ENCODE measurements at places on chromosomes 1 and 21.

GRCh38 chr21:26167593-26167992 is 3.0 kb downstream of the APP start:
- no peak for DNase-seq

- DNase-seq: no peak
Measured at GRCh38 chr1:205812271-205812877, 624 bp downstream of the SLC41A1 start.

GRCh38 chr1:212012034-212012740 is 23.2 kb downstream of the INTS7 start:
- peak; percentile 79 for DNase-seq

GRCh38 chr1:94271373-94271772 is 34.0 kb upstream of the ARHGAP29 start:
- DNase-seq: no peak

DNA sequence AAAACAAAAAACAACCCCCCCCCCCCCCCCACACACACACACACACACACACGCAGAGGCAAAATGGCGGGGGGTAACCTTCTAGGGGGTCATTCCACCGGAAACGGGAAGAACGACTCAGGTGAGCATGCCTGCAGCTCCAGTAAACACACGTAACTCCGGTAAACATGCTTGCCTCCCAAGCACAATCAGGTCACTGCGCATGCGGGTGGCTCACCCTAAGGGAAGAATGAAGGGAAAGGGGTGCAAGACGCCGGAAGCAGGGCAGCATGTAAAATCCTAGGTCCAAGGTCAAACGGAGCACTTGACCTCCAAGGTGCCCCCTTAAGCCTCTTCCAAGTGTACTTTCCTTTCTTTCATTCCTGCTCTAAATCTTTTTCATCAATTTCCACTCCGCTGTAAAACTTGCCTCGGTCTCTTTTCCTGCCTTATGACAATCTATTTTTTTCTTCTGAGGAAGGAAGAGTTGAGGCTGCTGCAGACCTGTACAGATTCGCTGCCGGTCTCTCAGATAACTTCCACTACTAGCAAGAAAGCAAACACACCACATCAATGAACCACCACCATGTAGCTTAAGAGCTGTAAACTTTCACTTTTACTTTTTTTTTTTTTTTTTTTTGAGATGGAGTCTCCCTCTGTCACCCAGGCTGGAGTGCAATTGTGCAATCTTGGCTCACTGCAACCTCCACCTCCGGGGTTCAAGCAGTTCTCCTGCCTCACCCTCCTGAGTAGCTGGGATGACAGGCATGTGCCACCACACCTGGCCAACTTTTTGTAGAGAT is 21.0 kb upstream of the CBR3 start:
- DNase-seq: no peak

DNA sequence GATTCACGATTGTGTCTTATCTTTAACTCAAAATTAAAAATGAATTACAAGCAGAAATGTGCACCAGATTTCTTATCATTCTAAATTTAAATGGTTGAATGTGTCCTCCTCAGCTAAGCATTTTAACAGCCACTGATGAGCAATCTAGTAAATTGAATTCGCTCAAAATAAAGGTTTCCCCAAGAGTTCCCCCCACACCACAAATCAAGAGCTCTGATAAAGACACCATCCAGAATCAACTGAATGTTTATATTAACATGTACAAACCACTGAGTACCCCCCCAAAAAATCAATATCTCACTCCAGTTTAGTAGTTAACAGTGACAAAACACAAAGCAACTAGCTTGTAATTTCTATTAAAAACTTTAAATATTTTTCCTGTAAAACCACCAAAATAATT is 1.9 kb downstream of the GPBP1L1 start:
- DNase-seq: no peak

GRCh38 chr1:183562701-183563100 is 27.6 kb downstream of the NCF2 start:
- DNase-seq: no peak

- no peak for DNase-seq
Measured at GRCh38 chr1:62131093-62131725, 63.4 kb upstream of the L1TD1 start.

DNA sequence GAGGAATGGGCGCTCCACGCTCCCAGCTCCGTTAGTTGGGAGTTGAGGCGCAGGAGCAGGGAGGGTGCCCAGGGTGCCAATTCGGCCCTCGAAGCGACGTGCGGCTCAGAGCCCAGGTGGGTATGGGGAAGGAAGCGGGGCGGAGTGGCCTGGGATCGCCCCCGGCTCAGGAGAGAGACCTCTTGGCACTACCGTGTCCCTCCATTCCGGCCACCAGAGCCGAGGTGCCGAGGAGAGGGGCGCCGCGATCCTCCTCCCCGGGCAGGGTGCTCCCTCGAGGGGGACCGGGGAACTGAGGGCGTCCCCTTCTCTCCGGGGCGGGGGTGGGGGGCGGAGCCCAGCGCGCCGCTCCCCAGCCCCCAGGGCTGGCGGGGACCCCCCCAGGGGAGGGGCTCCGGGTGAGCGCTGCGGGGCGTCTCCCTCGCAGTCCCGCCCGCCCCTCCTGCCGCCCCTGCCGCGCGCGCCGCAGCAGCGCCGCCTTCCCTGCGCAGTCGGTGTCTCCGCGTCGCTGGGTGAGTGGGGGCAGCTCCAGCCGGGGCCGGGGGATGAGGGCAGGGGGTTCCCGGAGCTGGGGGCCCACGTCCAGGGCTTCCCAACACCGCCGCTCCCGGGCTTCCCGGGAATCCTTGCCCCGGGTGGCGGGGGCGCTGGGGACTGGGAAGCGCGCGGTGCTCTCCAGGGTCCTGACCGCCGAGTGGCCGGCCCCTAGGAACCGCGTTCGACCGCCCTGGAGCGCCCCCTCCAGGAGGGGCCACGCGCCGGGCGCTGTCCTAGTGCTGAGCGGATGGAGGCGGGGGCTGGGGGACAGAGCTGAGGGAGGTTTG is at the start of gene HPCA:
Gene HPCA, plus strand, starts transcription at position 488 of the 824 bp plus-strand sequence. CDS start 2,408 bp downstream, outside the sequence.
- peak; percentile 68 for DNase-seq

GRCh38 chr21:32599526-32599925 is 12.7 kb downstream of the CFAP298 start:
- no peak for DNase-seq

GRCh38 chr1:173112129-173112528 is 61.4 kb upstream of the TNFSF18 start:
- DNase-seq: no peak

DNA sequence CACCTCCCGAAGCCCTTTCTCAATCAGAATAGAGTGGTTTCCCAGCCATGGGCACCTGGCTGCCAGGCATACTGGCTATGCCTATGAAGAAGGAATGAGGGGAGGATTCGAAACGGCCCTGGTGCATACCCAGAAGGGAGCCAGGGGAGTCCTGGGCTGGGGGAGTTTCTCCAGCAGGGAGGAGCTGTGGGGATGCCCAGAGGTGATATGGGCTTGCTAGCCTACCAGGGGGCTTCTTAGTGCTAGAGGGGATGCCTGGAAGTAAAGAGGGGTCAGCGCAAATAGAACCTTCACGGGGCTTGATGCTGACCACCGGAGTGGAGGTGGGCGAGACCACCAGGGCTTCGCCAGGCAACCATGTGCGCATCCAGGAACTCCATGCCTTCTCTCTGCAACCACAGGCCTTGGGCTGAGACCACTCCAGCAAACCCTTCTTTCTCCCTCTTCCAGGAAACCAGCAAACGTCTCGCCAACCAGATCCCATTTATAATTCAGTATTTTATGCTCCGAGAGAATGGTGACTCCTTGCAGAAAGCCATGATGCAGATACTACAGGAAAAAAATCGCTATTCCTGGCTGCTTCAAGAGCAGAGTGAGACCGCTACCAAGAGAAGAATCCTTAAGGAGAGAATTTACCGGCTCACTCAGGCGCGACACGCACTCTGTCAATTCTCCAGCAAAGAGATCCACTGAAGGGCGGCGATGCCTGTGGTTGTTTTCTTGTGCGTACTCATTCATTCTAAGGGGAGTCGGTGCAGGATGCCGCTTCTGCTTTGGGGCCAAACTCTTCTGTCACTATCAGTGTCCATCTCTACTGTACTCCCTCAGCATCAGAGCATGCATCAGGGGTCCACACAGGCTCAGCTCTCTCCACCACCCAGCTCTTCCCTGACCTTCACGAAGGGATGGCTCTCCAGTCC is 18.2 kb upstream of the MX1 start:
- peak; percentile 28 for DNase-seq

DNA sequence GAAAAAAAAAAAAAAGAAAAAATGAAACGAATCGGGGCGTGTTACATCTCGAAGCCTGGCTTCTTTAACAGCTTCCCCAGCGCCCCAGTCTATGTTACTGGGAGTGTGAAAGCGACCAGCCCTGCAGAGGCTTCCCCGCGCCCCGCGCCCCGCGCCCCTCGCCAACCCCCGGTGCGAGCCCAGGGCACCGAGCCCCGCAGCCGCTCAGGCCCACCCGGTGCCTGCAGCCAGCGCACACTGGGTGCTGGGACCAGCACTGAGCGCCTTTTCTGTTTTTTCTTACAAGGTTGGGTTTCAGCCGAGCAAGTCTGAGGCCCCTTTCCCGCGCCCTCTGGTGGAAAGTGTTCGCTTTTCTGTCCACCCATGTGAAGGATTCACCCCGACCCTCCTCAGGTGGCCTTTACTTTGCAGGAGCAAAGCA is 42.1 kb upstream of the ZNF496 start:
- DNase-seq: peak; percentile 80

- no peak for DNase-seq
Measured at GRCh38 chr1:186717286-186717685, 37.1 kb upstream of the PTGS2 start.

- no peak for DNase-seq
Measured at GRCh38 chr1:147270721-147271120, 28.2 kb downstream of the CHD1L start.

DNA sequence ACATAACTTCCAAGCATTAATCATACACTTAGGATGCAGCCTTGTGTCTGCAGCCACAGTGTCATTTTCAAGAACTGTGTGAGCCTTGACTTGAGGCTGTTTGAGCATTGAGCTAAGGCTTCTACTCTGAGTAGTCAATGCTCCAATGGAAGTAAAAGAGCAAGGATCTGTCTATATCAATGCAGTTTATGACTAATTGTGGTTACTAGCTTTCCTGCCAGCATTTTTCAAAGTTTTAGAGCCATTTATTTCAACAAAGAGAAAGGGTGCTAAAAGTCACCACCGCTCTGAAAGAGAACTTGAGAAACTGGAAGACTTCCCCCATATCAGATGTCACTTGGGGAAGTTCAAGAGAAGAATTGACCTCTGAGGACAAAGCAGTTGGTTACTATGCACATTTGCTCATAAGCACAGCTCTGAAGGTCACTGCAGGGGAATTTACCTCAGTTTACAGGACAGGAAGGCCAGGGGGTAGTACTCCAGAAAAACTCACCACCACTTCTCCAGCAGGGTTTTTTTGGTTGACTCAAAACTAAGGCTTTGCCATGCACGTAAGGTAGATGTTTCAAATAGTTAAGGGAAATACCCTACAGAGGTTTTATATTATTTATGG is 24.5 kb upstream of the RGS1 start:
- DNase-seq: no peak

GRCh38 chr1:38579056-38579455 is 280.5 kb downstream of the RRAGC start:
- DNase-seq: no peak

- DNase-seq: peak; percentile 72
Measured at GRCh38 chr1:40477678-40478053, 576 bp downstream of the ZFP69 start.

GRCh38 chr1:15332952-15333715 is 76.6 kb upstream of the EFHD2 start:
- DNase-seq: no peak

- no peak for DNase-seq
Measured at GRCh38 chr1:210239349-210240111, 6.9 kb downstream of the SERTAD4 start.

- DNase-seq: no peak
Measured at GRCh38 chr1:180040034-180040433, 85.4 kb downstream of the CEP350 start.

DNA sequence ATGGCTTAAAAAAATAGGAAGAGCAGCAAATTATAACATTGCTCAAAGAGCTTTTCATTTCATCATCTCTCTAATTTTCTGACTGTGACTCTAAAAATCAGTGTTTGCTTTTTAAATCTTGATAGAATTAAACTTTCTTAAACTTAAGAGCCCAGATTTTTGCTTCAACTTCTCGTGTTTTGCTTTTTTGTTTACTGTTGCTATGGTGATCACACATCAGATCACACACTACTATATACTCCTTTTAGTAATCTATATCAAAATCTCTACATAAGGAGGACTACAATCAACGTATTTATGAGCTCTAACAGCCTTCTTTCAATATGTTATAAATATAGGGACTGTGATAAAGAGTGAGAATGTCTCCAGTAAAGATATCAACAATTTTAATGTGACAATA is 537.3 kb downstream of the KCNT2 start:
- no peak for DNase-seq

GRCh38 chr1:119374208-119374874 is 5.8 kb downstream of the HAO2 start:
- DNase-seq: no peak
